ENCODE measurements at places on chromosomes 6 and 20.

DNA sequence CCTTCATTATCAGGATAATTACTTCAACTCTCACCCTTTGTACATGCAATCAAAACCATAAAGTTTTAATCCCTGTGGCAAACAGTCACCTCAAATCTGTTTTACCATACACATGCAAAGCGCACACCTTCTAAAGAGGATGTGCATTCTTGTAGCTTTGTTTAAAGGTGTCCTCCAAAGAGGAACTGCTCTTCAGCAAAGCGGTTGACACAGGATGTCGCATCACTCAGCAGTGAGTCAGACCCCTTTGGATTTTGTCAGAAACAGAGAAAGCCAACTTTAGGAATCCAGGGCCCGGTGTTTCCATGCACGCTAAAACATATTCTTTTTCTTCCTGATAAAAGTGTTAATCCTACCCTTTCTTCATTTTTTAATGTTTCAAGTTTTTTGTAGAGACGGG is 268.3 kb upstream of the ARID1B start:
- no peak for DNase-seq

- DNase-seq = no peak
Observed at GRCh38 chr20:53281557-53282117, 309.5 kb downstream of the TSHZ2 start.

- DNase-seq = no peak
Observed at GRCh38 chr6:7681449-7681848, 44.5 kb upstream of the BMP6 start.

GRCh38 chr6:167245591-167245990 is 45.5 kb upstream of the UNC93A start:
- no peak for DNase-seq

DNA sequence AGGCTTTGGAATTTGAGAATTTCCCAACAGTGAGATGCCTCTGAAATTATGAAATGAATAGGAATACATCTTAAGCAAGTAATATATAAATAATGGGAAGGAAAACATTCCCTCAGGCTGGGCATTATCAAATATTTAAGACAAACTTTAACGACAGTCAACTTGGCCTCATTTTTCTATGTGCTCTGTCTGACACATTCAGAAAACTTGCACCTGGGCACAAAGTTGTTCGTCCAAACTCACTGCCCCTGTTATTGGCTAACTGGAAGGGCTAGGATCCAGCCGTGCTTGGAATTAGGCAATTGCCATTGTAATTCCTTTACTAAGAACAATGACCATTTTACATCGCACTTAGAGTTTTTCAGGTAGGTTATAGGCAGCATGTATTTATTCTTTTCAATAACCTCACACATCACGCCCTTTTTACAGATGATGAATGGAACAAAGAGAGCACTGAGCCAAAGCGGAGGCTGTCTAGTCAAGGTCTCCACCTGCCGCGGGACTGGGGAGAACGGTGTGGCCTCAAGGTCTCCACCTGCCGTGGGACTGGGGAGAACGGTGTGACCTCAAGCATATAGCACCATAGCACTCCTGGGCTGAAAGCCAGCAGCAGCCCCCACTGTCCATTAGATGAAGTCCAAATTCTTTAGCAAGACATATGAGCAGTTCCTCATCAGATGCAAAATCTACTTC is 40.7 kb upstream of the FOXQ1 start:
- no peak for DNase-seq

DNA sequence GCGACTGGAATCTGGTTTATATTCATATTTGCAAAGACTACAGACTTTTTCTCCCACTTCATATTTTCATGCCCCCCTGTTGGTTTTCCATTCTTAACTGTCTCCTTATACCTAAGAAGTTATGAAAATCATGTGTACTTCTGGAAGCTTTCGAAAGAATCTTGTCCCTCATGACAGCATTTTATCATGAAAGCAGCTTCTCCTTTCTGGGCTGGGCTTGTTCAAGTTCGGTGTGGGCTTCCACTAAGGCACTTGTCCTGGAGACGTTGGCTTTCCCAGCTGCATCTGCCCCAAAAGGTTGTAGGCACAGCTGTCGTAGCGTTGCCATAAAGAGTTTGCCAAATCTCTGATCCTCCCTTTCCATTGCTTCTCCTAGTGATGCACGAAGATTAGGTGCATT is 56.5 kb downstream of the RPRD1B start:
- no peak for DNase-seq

GRCh38 chr6:67237277-67237676 is 1397.8 kb upstream of the ADGRB3 start:
- no peak for DNase-seq

DNA sequence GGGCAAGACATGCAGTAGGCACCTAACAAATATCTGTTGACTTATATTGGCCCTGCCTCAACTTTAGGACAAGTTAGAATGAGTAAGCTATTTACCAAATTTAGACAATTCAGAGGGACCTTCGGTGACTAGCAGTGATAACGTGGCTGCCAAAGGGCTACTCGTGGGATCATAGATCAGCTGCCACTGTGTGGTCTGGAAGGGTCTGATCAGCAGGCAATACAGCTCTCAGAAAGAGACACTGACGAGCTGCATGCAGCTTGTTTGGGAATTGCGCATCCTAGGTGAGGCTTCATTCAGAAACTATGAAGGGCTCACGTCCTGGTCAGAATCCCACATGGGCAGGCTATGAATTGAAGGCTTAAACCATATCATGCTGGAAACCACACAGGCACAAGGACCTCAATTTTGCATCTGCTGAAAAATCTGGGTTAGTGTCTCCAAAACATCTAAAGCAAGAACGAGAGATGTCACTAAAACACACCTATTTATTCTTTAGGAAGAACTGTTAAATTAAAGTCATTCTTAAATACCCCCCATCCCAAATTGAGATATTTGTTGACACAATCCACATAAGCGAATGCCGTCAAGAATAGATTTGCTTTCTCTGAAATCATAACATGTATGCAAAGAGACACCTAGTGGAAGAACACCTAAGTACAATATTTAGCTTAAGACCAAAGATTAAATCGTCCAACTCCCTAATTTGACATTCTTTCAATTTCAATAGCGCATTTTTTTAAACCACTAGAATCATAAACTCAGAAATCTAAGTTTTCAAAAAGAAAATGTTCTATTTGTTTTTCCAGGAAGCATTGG is 79.6 kb downstream of the IPCEF1 start:
- peak; percentile 65 for DNase-seq

GRCh38 chr20:21702553-21703470 is 2.7 kb upstream of the PAX1 start:
- no peak for DNase-seq

DNA sequence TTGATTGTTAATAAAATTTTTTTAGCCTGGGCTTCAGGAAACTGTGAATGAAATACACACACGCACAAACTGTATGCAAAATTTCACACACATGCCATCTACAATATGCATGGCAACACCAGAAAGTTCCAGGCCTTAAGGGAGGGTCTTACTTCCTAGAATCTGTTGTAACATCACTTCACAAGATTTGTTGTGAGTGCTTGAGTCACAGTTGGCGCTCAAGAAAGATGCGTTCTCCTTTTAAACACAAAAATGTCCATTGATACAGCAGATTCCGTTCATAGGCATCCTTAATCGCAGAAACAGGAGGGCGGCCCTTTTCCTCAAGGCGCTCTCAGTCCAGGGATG is 485 bp upstream of the RTF2 start:
- no peak for DNase-seq

DNA sequence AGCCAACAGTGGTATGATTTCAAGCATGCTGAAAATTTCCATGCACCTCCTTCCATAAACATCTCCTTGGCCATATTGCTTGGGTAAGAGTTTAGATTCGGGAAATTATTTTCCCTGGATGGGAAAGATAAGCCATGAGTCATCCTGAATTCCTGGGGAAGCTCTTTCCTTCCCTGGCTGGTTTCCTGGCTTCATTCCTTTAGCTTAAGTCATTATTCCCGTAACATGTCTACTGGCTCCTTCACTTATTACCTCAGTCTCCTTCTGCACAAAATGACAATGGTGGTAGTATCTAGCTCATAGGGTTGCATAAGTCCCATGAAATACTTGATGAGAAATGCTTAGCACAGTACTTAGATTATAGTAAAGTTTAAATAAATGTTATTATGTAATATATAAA is 27.6 kb downstream of the TINAG start:
- no peak for DNase-seq

DNA sequence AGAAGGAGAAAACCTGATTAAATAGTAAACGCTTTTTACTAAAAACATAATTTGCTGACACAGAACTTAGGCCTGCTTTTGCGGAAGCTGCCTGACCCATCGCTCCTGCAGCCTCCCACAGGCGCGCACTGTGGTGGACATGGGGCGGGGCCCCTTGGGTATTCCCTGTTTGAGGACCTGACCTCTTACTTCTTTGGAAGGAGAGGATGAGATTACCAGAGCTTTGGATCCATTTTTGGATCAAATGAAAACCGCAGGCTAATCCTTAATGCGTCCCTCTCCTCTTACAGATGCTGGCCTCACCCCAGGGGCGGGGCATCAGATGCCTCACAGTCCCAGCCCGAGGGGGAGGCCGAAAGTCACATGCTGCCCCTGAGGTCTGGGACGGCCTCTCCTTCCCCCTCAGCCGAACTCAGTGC is 151.0 kb downstream of the SCML4 start:
- no peak for DNase-seq

DNA sequence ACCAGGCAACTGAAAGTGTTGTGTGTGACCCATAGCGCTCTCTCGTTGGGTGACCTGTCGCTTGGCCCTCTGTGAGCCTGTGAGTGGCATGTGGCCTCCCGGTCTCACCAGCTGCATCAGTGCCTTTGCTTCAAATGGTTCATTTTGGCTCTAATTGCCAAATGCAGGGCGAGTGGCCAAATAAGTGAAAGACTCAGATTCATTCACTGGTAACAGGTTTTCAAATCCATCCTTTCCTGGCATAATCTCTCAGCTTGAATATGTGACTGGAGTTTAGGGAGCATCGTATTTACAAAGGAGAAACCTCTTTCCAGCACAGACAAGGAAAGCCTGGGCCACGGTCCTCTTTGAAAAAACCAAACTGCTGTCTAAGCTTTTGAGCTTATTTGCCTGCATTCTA is 321.6 kb upstream of the QKI start:
- no peak for DNase-seq

DNA sequence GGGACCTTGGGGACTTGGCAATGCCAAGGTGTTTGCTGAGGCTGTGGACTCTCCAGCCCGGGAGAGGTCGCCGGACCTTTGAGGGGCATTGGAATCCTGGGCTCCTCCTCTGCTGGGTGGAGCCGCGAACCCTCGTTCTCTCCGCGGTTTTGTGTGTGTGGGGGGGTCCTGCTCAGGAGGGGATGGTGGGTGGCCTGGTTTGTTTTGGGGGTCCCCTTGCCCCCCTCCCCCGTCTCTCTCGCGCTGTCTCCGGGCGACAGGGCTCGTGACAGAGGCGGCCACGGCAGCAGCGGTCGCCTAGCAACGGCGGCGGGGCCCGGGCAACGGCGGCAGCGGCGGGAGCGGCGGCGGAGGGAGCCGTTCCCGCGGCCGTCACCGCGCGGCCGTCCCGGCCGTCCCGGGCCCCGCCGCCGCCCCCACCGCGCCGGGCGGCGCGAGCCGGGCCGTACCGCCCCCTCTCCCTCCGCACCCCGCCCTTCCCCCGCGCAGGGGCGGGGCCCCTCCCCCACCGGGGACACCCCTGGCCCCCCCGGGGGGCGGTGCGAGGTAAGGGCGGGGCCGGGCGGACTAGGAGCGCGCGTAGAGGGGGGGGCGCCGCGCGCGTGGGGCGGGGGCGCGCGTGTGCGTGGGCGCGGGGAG is 7.8 kb downstream of the SYNGAP1 start:
- peak; percentile 82 for DNase-seq

DNA sequence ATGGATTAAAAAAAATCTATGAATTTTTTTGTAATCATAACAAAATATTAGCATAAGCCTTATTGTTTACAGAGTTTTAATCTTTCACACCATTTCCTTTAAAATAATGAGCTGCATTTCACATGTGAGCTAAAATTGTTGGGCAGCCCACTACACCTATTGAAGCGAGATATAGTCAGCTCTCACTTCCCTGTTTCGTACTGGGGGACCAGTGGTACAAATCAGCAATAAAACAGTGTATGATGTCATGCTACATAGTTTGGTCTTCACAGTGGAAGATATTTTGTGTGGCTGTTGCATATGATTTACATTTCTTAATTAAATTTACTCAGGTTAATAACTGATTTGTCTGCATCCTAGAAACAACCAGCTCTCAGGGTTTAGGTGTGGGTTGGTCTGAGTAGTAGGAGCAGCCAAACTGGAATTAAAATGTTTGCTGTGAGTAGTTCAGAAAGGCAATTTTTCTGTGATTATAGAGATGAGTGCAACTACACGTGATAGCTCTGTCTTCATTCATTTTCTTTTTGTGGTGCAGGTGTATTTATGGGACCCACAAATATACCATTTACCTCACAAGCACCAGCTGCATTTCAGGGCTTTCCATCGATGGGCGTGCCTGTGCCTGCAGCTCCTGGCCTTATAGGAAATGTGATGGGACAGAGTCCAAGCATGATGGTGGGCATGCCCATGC is 99.3 kb downstream of the B3GAT2 start:
- DNase-seq = no peak

- no peak for DNase-seq
Observed at GRCh38 chr6:135212020-135212806, 31.1 kb downstream of the MYB start.

DNA sequence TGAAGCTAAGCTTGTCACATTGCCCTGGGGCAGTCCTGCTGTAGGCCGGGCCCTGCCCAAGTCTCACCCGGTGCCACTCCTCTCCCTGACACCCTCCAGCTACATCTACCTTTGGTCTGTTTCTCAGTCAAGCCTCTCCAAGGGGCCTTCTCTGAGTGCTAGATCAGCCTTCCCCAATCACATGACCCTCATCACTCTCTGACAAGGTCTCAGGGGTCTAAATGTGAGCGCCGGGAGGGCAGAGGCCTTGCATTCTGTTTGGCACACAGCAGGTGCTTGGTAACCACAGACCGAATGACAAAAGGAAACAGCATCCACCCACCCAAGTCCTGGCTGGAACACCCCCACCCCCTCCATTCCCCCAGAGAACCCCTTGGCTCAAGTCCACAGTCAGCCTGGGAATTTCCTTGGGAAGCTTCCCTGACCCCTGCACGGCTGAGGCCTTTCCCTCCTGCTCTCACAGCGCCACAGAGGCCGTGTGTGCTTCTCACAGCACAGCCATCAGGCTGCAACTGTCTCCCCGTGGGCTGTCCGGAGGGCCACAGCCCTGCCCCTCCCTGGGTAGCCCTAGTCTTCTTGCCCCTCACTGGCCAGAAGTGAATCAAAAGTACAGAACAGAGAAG is 32.9 kb downstream of the PKIG start:
- DNase-seq = no peak

DNA sequence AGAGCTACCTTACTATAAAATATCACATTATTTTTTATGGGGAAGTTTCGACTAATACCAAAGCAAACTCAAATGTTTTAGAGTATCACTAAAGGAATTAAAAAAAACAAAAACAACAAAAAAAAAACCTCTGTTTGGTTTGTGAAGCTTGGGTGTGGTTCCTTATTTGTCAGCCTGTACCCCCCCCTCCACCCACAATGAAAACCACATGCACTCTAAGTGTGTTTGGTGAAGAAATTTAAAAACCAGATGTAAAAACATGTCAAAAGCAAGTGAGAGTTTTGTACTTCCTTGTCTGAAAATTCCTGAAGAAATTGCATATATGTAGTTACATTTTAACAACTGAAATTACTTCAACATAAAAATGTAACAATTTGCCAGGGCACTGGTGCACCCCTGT is 3.1 kb downstream of the STK38 start:
- DNase-seq = peak; percentile 77
